Urinary bladder (tissue), 4 donors: ENCODE measurements at places on chromosomes 12 and 14. TPM values are rescaled to one million over a fixed set of nuclear protein-coding genes. Genes with fewer than 3 reads are reported as not detected.
A peak's percentile ranks its signal among the peaks of the same experiment; 100 is the strongest.

The KLRB1 gene
- 2.3 TPM for total RNA-seq

The PA2G4 gene
- 64.6 TPM for total RNA-seq

The TCP11L2 gene
- total RNA-seq: 66.8 TPM

The KRT8 gene
- total RNA-seq: 96.2 TPM

The HPD gene
- not detected for total RNA-seq

- DNase-seq: no peak
Measured at GRCh38 chr12:114741940-114742339, 58.0 kb upstream of the TBX3 start.

DNA sequence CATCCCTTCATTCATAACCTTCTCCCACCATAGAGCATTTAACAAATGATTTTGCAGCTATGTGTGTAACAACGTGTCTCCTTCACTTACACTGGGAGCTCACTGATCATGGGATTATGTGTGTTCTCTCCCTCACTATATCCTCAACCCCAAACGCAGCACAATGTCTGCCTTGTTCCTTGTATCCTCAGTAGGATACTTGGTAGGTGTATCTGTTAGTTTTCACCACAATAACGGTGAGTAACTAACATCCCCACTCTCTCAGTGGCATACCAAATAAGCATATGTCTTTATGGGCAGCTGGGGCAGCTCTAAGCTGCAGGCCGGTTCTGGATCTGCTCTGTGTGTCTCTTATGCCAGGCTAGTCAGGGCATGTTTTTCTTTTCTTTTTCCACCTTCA is 166.7 kb upstream of the PWP1 start:
- no peak for DNase-seq

DNA sequence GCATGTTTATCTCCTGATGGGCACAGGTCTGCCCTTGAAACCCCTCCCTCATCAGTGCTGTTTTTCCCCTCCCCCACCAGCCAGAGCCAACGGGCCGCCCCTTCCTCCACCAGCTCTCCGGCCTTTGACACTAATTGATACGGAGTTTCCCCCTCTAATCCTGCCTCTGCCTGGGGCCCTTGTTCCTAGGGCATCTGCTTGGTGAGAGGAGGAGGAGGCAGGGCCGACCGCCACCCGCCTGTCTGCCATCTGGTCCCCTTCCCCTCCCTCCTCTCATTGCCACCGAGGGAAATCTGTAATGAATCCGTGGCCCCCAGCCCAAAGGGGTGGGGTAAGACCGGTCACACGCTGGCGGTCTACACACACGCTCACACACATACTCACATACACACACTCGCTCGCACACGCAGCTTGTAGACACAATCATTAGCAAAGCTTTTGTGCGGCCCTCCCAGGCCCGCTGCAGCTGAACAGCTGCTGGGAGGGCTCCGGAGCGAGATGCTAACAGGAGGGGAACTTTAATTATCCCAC is 27.4 kb downstream of the SRRM4 start:
- no peak for DNase-seq

DNA sequence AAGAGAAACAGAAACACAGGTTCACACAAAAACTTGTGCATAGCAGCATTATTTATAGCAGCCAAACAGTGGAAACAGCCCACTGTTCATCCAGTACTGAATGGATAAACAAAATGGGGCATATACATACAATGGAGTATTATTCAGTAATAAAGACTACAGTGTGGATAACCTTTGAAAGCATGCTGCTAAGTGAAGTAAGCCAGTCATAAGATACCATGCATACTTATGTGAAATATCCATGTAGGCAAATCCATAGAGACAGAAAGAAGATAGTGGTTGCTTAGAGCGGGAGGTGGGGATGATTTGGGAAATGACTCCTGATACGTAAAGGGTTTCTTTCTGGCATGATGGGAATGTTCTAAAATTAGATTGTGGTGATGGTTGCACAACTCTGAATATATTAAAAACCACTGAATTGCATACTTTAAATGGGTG is 99.4 kb downstream of the CRADD start:
- no peak for DNase-seq

DNA sequence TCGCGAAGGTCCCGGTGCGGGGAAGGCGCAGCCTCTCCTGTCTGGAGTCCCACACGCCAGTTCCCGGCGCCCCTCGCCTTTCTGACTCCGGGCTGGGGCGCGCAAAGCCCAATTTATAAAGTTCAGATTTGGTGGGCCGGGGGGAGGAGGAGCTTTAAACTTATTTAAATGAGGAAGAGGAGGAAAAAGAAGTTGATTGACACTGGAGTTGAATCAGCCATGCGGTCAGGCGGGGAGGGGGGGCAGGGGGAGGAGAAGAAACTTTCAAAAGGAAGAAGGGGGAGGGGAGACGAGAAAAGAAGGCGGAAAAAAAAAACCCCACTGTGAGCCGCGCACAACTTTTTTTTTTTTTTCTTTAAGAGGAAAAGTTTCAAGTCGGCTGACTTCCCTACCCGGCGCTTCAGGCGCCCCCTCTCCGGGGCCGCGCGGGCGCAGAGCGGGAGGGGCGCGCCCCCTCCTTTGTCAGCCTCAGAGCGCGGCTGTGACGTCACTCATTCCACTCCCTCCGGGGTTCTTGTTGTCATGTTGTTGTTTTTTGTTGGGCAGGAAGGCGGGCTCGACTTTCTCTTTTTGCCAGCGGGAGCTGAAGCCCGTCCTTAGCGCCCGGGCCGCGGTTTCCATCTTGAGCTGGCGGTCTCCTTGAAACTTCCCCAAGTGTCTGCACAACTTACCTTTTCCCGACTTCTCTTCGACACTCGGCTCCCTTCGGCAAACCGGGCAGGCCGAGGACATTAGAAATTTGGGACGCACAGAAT is at the start of gene ZFP36L1:
ZFP36L1 (minus strand) TSS at position 89 of the 755 bp plus-strand sequence. CDS start 129 bp downstream, outside the sequence.
- DNase-seq: peak; percentile 97

DNA sequence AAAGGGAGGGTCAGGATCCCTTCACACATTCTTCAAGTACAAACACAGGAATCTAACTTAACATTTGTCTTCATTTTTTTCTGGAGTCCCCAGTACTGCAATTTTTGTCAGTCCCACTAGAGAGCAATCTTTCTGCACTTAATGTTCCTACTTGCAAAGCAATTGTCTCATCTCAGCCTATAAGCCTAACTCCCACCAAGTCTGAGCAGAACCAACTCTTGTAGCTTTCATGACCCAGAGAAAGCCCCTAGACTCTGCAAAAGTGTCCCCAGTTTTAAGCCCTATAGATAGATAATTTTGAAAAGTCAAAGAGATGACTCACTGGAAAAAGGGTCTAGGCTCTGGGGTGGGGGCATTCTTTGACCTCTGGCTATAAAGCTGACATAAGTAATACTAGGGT is 1.8 kb upstream of the ZBTB39 start:
- peak; percentile 53 for DNase-seq

GRCh38 chr12:22034709-22035506 is 11.1 kb upstream of the CMAS start:
- DNase-seq: no peak

- no peak for DNase-seq
Measured at GRCh38 chr14:93893661-93894261, 33.4 kb upstream of the FAM181A start.
